ENCODE measurements at places on chromosomes 6 and 20.
A peak's percentile ranks its signal among the peaks of the same experiment; 100 is the strongest.

DNA sequence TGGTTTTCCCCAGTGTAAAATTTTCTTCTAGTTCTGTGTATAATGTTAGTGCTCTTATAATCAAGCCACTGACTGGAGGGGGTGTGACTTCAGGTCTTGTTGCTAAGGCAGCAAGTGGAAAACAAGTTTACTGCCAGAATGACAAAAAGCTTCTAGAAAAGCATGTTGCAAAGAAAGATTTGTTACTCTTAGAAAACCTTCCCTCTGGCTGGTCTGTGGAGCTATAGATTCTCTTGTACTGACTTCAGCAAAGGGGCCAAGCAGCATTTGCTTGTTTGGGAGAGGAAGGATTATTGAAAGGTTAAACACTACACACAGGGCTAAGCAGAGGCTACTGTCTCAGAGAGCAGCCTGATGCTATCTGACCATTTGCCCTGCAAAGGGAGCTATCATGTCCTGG is 288.8 kb downstream of the BTBD9 start:
- DNase-seq = peak; percentile 42

GRCh38 chr6:12335717-12336116 is 45.6 kb downstream of the EDN1 start:
- no peak for DNase-seq

- no peak for DNase-seq
Observed at GRCh38 chr20:62028384-62028783, 37.3 kb downstream of the TAF4 start.

DNA sequence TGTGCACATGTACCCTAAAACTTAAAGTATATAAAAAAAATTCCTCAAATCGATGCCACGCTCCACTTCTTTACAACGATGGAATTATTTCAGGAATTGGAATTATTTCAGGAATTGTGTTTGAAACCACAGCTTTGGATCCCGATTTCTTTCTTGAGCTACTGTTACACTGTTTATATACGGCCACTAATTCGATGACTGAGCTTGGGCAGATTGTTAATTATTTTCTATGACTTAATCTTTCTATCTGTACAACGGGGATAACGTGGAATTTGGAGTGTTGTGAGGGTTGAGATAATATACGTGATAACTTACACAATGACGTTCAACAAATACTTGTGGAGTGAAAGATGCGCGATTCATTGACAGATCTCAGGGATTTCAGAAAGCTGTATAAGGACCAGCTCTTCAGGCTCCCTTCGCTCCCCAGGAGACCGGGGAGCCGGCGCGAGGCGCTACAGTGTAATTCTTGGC is 171.3 kb downstream of the SLC16A10 start:
- peak; percentile 50 for DNase-seq

GRCh38 chr6:79330704-79331103 is 96.2 kb upstream of the HMGN3 start:
- DNase-seq = no peak

- no peak for DNase-seq
Observed at GRCh38 chr6:6283746-6284145, 36.7 kb downstream of the F13A1 start.

DNA sequence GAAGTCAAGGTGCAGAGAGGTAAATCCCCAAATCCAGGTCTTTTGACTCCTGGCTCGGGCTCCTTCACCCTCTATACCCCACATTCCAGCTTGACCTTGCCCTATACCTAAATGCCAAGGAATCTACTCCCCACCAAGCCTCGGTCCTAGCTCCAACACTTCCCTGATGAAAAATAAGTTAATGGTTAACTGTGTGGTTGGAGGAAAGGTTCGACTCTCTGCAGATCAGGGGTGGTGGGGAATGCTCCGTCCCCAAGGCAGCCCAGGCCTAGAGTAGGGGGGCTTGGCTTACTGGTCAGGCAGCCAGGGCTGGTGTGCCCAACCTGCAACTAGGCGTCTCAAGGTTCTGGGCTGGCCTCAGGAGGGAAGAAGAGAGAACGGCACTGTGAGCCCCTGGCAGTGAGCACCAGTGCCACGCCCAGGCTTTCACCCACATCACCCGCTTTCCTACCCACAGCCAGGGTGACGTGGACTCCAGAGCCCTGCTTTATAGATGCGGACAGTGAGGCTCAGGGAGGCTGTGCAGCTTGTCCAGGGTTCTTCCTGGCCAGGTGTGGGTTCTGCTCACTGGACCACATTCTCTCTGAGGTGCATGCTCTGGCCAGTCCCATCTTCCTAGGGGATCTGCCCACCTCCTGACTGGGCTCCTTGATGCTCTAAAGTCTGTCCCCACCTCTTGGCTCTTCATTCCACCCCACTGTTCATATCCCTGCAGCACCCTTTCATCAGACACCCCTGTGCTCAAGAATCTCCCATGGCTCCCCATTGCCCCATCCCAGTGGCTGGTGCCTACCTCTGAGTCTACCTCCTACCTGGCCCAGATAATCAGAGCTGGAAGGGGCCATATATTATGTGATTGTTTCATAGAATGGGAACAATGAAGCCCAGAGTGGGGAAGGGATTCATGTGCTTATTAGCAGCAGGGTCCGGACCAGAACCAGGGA is 8.2 kb downstream of the SPDEF start:
- no peak for DNase-seq

DNA sequence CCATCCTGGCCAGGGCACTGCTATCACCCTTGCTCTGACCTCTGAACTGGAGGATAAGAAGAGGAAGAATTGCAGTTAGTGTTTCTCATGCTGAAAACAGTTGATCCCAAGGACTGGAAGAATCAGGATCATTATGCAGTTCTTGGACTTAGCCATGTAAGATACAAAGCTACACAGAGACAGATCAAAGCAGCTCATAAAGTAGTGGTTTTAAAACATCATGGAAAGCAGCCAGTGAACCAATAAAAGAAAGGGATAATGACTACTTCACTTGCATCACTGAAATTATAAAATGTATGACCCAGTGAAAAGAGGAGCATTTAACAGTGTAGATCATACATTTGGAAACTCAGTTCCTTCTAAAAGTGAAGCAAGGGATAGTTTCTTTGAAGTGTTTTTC is 47.7 kb downstream of the DNAH8 start:
- no peak for DNase-seq

- no peak for DNase-seq
Observed at GRCh38 chr6:163123098-163123497, 291.4 kb upstream of the QKI start.

GRCh38 chr20:40961686-40962640 is 66.7 kb upstream of the TOP1 start:
- DNase-seq = no peak

Data from hepatic stellate cell (primary cell).